Fibroblast of skin of left quadriceps (primary cell): ENCODE measurements at places on chromosomes 2 and 18.

GRCh38 chr2:10350761-10351160, 48.1 kb downstream of the HPCAL1 start:
- no peak for DNase-seq

GRCh38 chr2:85712336-85712735, 18.2 kb downstream of the GNLY start:
- no peak for DNase-seq

GRCh38 chr2:41736586-41736985, 311.2 kb upstream of the PKDCC start:
- no peak for DNase-seq

DNA sequence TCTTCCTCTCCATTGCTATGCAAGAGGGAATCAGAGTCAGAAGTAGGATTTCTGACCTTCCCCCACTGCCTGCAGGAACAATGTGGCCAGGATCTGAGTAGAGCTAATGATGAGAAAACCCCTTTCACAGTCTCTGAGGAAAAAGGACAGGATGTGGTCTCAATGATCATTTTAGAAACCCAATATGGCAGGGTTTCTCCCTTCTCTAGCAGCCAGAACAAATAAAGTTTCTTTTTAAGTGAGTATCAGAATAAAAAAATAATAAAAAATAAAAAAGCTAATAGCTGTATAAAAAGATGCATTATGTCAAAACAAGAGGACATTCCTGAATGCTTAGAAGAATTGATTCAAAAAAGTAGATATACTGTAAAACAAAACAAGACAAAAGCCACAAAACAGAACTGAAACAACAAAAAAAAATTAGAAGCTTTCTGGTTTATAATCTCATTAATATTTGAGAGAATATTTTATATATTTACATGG, 1124.9 kb upstream of the ZEB2 start:
- no peak for DNase-seq

GRCh38 chr18:61334951-61335683, 1.9 kb downstream of the CDH20 start:
- no peak for DNase-seq

GRCh38 chr18:3966246-3966641, 488.9 kb downstream of the DLGAP1 start:
- DNase-seq, result no peak

DNA sequence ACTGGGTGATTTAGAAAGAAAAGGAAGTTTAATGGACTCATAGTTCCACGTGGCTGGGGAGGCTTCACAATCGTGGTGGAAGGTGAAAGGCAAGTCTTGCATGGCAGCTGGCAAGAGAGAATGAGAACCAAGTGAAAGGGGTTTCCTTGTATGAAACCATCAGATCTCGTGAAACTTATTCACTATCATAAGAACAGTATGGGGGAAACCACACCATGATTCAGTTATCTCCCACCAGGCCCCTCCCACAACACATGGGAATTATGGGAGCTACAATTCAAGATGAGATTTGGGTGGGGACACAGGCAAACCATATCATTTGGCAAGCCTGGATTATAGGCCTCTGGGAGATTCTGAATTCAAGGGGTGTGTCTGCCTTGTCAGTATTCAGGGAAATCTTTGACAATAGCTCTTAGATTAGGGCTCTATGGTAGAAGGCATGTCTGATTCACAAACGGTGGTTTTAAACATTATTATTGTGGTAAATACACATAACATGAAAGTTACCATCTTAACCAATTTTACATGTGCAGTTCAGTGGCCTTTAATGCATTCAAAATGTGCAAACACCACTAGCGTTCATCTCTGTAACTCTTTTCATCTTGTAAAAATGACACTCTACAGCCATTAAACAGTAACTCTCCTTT, 15.3 kb upstream of the PLB1 start:
- no peak for DNase-seq

GRCh38 chr2:237290261-237290660, 123.7 kb downstream of the COL6A3 start:
- DNase-seq, result no peak

GRCh38 chr2:173630425-173631126, 275.9 kb downstream of the CDCA7 start:
- peak; percentile 4 for DNase-seq

- peak; percentile 87 for DNase-seq
Measured at GRCh38 chr2:36355151-36355889, at the start of gene CRIM1. CRIM1 (plus strand) TSS chr2:36355778; CDS start chr2:36356293, 515 bp downstream.

DNA sequence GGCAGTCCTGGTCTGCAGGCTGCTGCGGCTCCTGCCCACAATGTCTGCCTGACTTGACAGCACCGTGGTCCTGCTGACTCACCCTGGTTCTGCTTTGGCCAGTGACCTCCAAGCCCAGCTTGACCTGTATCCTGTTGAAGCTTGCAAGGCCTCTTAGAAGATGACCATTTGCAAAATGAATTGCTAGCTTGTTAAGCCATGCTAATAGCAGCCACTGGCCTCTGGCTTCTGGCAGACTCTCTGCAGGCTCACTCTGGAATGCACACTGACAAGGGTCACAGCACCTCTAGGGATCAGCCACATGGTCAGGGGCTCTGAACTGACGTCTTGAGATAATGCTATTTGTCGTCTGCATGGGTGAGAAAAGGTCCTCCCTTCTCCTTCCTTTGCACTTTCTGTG, 25.9 kb downstream of the CNGA3 start:
- DNase-seq, result no peak

GRCh38 chr2:55302241-55302640, 33.2 kb upstream of the MTIF2 start:
- DNase-seq, result no peak

GRCh38 chr2:205714789-205715720, 32.8 kb downstream of the NRP2 start:
- DNase-seq, result no peak

DNA sequence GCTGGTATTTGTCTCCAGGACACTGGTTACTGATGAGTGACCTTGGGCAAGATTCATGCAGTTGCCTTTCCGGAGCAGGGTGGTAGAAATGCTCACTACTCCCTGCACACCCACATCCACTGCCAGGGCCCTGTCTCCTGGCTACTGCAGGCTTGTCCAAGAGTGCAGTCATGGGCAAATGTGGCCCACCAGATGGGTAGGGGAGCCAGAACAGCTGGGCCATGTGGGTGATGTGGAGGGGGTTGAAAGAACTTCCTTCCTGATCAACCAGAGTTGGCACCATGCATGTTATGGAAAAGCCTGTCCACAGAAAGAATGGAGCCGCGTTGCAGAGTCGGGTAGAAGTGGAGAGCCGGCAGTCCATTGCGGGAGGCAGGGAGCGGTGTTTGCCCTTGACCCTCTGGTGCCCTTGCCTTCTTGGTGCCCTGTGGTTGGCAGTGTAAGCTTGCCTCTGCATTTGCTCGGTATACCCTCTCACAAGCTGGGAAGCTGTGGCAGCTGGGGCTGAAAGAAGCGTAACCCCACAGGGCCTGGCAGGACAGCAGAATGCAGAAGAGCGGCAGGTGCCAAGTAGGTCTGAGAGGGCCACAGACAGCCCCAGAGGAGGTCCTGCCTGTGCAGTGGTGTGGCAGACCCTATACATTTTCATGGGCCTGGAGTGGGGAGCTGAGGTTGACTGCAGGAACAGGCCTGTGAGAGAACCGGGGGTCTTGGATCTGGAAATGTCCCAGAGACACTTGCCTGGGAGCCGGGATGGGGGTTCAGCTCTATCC, 253.2 kb downstream of the TFCP2L1 start:
- DNase-seq, result no peak

GRCh38 chr2:219308142-219309101, 779 bp downstream of the PTPRN start:
- peak; percentile 51 for DNase-seq

- DNase-seq, result no peak
Measured at GRCh38 chr2:47238638-47239037, 83.5 kb upstream of the STPG4 start.
